ENCODE measurements at places on chromosomes 1 and 21.
A peak's percentile ranks its signal among the peaks of the same experiment; 100 is the strongest.

GRCh38 chr1:154171223-154171583 is 16.3 kb upstream of the NUP210L start:
- DNase-seq: no peak

- DNase-seq: no peak
These were observed 584 bp upstream of the C1orf141 start for GRCh38 chr1:67135354-67135753.

DNA sequence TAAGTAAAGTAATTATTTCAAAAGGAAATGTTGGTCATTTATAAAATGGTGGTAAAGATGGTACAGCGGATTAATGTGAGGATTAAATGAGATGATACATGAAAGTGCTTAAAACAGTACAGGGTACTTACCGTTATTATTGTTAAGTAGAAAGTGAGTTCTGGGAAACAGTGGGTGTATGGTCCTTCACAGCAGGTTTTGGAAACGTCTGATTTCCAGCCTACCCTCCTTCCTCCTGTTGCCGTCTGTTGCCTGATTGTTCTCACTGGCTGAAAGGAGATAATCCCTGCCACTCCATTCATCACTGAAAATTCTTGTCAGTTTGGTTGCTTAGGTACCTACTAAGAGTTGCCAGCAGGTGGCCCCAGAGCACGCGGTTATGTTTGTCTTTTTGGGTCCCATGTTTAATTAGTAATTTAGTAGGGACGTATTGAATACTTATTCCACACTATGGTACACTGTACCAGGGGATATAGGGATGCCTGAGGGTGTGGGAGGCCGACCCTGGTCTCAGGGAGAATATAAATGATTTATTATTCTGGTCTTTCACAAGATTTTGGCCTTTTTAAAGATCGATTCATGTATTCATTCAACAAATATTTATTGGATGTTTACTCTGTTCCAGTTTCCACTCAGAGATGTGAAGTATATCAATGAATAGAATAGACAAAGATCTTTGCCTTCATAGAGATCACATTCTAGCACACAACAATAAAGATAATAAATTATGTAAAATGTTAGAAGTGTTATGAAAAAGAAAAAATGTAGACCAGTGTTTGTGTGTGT is 30.8 kb upstream of the RPTN start:
- DNase-seq: peak; percentile 83

- no peak for DNase-seq
These were observed 37.2 kb upstream of the DDAH1 start for GRCh38 chr1:85502171-85502570.

DNA sequence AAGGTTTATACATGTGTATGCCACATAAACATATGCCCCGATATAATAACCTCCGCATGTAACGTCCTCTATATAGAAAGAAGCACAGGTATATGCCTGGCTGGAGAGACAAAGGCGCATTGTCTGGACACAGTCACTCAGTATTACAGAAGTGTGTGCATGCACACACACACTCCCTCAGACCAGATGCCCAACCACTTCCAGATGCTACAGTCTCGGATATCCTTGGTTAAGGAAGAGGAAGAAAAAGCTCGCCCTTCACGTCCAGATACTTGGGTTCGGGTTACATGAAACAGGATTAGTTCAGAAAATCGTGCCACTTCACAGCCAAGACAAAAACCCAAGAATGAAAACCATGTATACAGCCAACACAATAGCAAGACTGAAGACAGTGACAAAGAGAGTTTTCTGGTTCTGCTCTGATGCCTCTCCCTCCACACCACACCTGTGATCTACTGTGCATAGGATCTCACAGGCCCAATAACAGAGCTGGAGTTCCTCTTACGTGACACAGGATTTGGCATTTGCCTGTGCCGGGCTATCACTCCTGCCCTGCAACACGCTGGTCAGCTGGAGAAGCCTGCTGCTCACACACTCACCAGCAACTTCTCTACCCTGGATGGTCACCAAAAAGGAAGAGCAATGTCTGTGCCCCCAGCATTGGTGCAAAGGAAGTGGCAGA is 75.0 kb downstream of the SSBP3 start:
- DNase-seq: no peak

DNA sequence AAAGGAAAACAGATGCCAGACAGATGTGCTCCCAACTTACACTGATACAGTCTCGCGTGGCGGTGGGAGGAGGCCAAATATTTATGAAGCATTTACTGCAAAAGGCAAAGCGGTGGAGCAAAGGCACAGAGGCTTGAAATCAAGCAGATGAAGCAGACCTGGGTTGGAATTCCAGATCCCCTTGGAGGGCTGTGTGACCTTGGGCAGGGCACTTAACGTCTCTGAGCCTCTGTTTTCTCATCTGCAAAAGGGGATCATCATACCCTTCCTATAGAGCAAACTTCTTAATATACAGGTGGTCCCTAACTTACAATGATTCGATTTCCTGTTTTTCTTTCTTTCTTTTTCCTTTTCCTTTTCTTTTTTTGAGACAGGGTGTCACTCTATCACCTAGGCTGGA is 54.1 kb downstream of the IGSF21 start:
- no peak for DNase-seq

- no peak for DNase-seq
These were observed 49.1 kb upstream of the ZBTB40 start for GRCh38 chr1:22402356-22403053.

GRCh38 chr1:227449051-227449450 is 114.3 kb upstream of the ZNF678 start:
- DNase-seq: peak; percentile 71

- no peak for DNase-seq
These were observed 478.9 kb downstream of the DPYD start for GRCh38 chr1:97441966-97442365.

DNA sequence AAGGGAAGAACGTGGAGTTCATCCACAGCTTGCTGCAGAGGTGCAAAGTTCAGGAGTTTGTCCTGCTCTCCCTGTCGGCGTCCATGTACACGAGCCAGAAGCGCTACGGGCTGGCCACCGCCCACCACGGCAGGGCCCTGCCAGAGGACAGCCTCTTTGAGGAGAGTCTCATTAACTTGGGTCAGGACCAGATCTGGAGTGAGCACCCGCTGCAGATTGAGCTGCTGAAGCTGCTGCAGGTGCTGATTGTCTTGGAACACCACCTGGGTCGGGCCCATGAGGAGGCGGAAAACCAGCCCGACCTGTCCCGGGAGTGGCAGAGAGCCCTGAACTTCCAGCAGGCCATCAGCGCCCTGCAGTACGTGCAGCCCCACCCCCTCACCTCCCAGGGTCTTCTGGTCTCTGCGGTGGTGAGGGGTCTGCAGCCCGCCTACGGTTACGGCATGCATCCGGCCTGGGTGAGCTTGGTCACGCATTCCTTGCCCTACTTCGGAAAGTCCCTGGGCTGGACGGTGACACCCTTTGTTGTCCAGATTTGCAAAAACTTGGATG is 73.8 kb upstream of the MORC3 start:
- DNase-seq: no peak

- no peak for DNase-seq
These were observed 2.7 kb upstream of the KIF21B start for GRCh38 chr1:201026234-201026633.

- DNase-seq: no peak
These were observed 27.4 kb upstream of the TBX15 start for GRCh38 chr1:119015547-119015946.

- DNase-seq: no peak
These were observed 2.3 kb upstream of the TIAM1 start for GRCh38 chr21:31346256-31346821.

GRCh38 chr1:2470290-2471158 is 5.6 kb upstream of the PLCH2 start:
- DNase-seq: no peak

GRCh38 chr1:238628110-238628509 is 737.4 kb upstream of the ZP4 start:
- no peak for DNase-seq
